ENCODE measurements at places on chromosomes 12 and 14. TPM values are rescaled to one million over a fixed set of nuclear protein-coding genes. Genes with fewer than 3 reads are reported as not detected.

DNA sequence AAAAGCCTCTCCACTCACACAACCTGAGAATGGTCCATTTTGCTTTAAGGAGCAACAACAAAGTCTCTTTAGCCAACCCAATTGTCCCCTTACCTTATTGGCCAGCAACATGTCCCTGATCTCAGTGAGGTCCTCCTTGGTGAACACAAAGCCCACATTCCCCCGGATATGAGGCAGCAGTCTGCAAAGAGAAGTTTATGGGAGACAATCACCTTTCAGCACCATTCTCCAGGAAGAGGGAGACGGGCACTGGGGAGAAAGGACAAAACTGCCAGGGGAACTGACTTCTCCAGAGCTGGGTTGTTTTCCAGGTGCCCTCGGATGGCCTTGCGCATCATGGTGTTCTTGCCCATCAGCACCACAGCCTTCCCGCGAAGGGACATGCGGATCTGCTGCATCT, 1.9 kb downstream of the RPLP0 start:
- DNase-seq, result no peak

DNA sequence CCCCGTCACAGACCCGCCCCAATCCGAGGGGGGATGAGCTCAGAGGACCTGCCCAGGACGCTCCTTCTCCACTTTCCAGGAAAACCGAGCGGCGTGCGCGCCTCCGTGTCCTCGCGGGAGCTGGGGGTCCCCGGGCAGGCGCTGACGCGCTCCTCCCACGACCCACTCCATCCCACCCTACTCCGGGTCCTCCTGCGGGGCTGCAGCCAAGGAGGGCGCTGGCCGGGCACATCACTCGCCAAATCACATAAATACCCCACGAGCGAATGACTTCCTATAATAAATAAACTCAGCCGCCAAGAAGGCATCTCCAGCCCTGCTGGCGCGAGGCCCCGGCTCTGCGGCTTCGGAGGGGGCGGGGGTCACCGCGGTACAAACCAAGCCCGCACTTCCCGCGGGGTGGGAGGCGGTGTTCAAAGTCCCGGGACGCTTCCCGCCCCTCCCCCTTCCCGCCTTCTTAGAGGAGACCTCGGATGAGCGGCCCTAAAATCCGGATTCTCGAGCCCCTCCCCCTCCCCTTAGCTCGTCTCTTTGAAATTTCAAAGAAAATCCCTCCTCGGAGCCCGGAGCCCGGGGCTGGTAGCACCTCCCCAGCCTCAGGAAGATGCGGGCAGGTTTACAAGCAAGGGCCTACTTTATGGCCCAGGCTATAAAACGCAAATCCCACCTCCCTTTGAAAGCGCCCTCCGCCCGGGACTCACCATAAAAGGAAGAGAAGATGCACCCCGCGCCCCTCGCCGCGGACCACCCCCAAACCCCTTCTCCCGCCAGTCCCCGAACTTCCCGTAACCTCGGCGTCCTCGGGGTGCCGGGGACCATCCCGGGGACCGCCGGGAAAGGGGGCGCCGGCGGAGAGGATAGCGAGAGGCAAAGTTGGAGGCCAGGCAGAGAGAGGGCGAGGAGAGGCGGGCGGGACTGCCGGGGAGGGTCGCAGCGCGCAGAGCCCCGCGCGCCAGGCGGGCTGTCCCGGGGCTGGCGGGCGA, 712 bp upstream of the FZD10 start:
- peak; percentile 72 for DNase-seq

- DNase-seq, result peak; percentile 91
These were observed 11.8 kb upstream of the ENDOU start for GRCh38 chr12:47736877-47737676.

- DNase-seq, result no peak
These were observed 15.6 kb downstream of the TPH2 start for GRCh38 chr12:71954083-71954778.

DNA sequence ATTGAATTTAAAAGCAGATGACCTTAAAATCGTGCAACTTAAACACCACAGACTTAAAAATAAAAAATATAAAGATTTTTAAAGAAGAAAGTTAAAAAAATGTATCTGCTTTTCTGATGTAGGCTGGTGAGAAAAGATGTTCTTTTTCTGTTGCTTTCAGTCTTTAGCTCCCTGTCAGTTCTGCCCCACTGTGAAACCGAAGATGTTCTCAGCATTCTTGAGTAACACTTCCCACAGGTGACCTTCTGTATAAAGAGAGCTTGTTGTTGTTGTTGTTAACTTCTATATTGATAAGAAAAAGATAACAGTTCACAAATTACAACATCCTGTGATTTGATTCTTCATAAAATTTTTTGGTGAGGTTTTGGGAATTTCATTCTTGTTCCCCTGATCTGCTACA, 377.9 kb upstream of the RGS6 start:
- DNase-seq, result no peak

- DNase-seq, result peak; percentile 97
These were observed at the start of gene NCAPD2 for GRCh38 chr12:6493497-6494257. TSS of gene NCAPD2 (plus strand) at chr12:6494102. CDS start at chr12:6495099, 997 bp downstream.

- DNase-seq, result no peak
These were observed 125.0 kb downstream of the ARMH4 start for GRCh38 chr14:58026967-58027366.

DNA sequence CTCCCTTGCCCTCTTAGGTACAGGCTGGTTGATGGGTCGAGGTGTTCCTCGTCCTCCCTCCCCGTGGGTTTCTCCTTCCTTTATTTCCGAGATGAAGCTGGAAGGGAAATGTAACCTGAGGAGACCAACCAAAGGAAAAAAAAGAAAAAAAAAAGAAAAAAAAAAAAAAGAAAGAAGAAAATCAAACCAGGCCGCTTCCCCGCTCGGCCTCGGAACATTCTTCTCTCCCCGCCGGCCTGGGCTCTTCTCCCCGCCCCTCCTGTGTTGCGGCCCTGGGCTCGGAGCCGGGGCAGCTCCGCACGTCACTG, 1.6 kb upstream of the NFATC4 start:
- DNase-seq, result no peak

- no peak for DNase-seq
These were observed 52.8 kb upstream of the EGLN3 start for GRCh38 chr14:34003691-34004090.

- DNase-seq, result no peak
These were observed 78.3 kb downstream of the AACS start for GRCh38 chr12:125143491-125143890.

- no peak for DNase-seq
These were observed 269.3 kb upstream of the NPAS3 start for GRCh38 chr14:32669391-32669790.

DNA sequence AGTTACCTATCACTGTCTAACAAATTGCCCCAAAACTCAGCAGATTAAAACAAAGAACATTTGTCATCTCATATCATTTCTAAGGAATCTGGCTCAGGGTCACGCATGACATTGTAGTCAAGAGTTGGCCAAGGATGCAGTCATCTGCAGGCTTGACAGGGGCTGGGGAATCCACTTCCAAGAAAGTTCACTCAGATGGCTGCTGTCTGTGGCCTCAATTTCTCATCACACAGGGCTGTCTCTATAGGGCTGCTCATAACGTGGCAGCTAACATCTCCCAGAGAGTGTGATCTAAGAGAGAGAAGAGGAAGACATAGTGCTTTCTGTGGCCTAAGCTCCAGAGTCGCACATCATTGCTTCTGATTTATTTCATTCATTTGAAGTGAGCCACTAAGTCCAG, 17.0 kb upstream of the IL22 start:
- DNase-seq, result no peak

DNA sequence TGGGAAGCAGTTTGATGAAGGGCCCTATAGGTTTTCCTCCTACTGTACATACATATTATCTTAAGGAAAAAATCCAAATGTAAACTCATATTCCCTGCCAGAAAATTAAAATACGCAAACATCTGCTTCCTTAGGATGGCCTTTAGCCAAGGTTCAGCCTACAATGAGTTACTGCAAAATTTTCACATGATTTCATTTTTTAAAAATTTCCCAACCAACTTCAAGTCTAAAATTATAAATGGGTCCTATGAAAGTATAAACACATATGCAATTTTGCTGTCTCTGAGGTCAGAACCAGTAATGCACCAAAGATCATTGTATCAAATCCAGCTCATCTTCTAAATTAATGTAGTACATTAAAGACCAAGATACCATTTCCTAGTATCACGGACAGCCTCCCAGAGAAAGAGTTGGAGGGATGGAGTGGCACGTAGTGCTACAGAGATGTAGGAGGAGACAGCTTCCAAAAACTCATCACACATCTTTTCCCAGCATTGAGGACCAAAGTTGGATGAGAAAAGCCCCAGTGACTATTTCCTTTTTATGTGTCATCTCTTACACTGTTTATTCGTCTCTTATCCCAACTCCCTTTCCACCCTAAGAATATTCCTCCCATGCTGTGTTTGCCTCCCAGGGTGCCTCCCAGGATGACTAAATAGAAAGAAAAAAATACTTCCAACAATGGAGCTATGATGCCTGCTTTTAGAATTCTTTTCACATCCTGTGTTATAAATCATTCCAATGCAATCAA, 92.3 kb upstream of the SLCO1C1 start:
- DNase-seq, result no peak

- DNase-seq, result no peak
These were observed 107.7 kb downstream of the SLC6A15 start for GRCh38 chr12:84804691-84805473.

DNA sequence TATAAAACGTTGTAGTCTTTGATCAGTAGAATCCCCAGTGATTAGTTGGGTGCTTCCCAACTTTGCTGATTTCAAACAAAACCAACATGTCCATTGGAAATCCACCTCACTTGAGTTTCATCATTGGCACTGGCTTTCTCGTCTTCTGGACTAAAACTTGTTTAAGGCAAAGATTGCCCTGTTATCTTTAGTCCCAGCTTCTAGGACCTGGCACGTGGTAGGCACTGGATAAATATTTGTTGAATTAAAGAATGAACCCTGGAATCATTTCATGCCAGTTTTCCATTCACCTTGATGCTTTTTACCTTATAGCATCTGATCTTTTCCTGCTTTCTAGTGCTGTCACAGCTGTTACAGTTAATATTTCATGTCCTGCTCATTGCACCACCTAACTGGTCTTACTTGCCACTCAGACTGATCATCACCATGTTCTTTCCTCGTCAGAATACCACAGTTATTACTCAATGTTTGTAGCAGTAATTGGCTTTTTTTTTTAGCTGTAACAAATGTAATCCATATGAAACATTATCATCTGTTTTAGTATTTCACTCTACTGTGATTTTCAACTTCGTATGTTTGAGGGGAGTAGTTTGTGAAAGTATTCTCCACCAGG, 7.3 kb upstream of the C12orf50 start:
- no peak for DNase-seq

DNA sequence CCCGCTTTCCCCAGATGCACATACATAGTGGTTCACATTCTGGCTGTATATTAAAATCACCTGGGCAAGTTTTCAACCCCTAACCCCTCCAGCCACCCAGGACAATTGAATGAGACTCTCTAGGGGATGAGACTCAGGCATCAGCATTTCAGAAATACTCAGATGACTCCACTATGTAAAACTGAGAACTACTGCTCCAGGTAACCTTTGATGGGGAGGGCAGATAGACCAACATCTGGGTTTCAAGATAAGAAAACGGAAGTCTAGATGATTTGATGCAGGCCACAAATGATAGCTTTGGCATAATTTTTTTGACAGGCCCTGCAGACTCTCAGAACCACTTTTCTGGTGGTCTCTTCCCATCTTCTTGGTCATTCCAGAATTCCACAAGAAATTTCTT, 341.1 kb downstream of the EMP1 start:
- no peak for DNase-seq

- no peak for DNase-seq
These were observed 240.3 kb upstream of the TMPO start for GRCh38 chr12:98275131-98275475.

DNA sequence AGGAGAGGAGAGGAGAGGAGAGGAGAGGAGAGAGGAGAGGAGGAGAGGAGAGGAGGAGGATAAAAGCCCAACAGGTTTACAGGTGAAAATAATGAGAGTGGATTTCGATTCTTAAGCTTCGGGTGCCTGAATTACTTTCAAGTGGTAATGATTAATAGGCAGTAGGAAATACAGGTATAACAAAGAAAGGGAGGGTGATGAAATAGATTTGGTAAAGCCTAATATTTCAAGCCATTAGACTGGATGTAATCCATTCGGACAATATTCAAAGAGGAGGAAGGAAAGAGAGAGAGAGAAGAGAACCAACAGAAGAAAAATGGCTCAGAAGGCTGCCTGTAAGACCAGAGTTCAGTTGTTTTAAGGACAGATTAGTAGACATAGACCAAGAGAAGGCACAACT, 76.6 kb downstream of the RASSF9 start:
- no peak for DNase-seq

DNA sequence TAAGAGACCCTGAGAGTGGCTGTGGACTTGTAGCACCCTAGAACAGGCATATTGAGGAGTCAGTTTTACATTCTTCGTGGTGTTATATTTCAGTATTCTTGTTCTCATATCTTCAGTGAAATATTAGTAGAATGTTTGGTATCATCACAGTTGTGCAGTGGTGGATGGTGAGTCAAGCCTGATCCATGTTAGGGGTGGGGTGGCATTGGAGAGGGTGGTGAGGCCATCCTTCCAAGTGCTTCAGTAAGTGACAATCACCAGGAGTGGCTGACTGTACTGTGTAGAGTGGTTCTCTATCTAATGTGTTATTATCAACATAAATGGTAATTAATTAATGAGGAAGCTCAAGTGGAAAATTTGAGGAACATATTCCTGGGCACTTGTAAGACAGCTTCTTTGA, 197.7 kb upstream of the SLC16A7 start:
- no peak for DNase-seq

GRCh38 chr12:27583057-27583797, 59.2 kb downstream of the PPFIBP1 start:
- no peak for DNase-seq

DNA sequence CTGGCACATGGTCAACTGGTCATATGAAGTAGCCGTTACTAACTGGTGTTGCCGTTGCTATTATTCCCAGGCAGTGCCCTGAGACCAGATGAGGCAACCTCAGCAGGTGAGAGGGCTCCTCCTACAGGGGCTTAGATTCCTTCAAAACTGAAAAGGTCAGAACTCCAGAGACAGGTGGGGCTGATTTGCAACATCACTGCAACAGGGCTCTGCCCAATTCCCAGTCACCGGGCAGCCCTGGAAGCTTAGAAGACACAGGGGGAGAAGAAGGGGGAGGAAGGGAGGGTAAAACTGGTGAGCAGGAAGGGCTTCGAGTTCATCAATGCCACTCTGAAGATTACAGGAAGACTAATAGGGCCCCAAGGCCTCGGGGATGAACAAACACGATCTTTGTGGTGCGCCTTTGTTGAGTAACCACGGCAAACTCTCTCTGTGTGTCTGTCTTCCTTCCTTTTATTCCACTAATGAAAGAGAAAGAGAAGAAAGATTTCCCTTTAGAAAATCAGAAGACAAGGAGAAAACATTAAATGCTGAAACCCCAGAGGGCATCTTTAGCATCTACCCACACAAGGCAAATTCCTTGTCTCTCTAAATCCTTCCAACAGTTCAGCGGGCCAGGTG, 749.1 kb upstream of the TBX3 start:
- no peak for DNase-seq

P3H3 gene
- total RNA-seq, result 27.9 TPM

MTRFR gene
- 14.6 TPM for total RNA-seq

LMNTD1 gene
- total RNA-seq, result not detected

NOVA1 gene
- total RNA-seq, result 18.9 TPM

DCN gene
- 540 TPM for total RNA-seq

AEBP2 gene
- total RNA-seq, result 67.1 TPM

RGS6 gene
- 1.1 TPM for total RNA-seq
